Amniotic stem cell (primary cell): ENCODE measurements at places on chromosomes 2 and 18.

- DNase-seq, result no peak
Observed at GRCh38 chr2:159211447-159212396, 74.8 kb downstream of the WDSUB1 start.

GRCh38 chr2:45683292-45683691 is 31.8 kb downstream of the PRKCE start:
- no peak for DNase-seq

- DNase-seq, result no peak
Observed at GRCh38 chr2:147408357-147408756, 436.5 kb upstream of the ACVR2A start.

- peak; percentile 78 for DNase-seq
Observed at GRCh38 chr18:22169011-22169888, at the start of gene GATA6. TSS of gene GATA6 (plus strand) at chr18:22169589. CDS start at chr18:22171145, 1,556 bp downstream.

GRCh38 chr2:221005338-221005737 is 566.8 kb downstream of the EPHA4 start:
- no peak for DNase-seq
